Stimulated activated CD8-positive, alpha-beta memory T cell treated with anti-CD3 and anti-CD28 coated beads, Interleukin-4, amount 100 ng/mL, for 1 hour (primary cell): ENCODE measurements at places on chromosomes 11 and 22.

- no peak for DNase-seq
Measured at GRCh38 chr11:130902380-130902779, 13.9 kb downstream of the SNX19 start.

GRCh38 chr11:32103941-32104340 lies 13.1 kb downstream of the RCN1 start:
- no peak for DNase-seq

DNA sequence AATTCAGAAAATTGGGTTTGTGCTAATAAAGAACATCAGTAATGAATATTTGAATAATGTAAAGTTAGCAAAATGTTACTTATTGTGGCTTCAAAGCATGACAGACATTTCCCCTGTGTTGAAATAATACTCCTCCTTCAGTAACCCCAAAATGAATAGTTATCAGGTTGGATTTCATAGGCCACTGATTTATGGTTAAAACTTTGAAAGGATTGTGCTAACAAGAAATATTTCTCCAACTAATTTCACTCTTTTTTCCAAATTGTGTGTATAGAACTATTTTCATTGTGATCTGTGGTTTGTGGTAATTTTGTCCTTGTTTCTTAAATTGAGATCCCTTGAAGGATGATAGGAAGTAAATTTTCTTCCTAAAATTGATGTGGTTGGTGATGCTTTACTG lies 7.9 kb downstream of the DDX10 start:
- DNase-seq, result no peak

- no peak for DNase-seq
Measured at GRCh38 chr11:122197066-122197987, 81.3 kb upstream of the BLID start.

DNA sequence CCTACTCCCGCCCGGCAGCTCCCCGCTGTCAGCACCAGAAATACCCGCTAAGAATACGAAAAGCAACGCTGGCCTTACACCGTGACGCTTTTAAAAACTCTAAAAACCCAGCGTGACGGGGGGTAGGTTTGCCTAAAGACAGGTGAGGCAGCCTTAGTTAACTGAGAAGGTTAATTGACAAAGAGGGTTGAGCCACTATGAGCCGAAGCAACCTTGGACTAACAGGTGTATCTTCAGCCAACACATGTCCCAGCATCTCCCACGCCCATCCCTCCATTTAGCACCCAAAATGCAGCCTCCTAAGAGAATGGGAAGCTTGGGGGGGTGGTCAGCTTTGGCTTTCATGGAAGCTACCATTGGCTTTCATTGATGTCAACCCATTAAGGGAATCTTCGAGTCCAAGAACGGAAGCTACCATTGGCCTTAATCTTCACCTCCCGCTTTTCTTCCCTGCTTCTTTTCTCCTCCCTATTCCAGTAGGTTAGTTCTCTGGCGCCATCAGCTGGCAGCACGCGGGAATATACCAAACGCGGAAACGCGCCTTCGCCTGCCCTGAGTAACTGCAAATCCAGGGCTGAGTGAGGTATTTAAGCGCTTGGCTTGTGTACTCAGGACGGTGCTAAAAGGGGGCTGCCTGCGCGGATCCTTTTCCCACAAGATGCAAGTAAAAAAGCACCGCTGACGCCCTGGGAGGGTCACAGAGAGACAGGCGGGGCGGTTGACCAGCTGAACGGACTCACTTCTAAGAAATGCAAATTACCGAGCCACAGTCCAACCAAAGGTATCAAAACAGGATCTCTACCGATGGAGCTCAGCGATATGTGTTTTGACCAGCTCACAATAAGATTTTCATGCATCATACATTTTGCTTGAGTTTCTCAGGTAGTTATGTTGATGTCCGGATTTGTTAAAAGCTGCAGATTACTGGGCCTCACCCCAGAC lies 38.5 kb upstream of the GLYATL1 start:
- no peak for DNase-seq

DNA sequence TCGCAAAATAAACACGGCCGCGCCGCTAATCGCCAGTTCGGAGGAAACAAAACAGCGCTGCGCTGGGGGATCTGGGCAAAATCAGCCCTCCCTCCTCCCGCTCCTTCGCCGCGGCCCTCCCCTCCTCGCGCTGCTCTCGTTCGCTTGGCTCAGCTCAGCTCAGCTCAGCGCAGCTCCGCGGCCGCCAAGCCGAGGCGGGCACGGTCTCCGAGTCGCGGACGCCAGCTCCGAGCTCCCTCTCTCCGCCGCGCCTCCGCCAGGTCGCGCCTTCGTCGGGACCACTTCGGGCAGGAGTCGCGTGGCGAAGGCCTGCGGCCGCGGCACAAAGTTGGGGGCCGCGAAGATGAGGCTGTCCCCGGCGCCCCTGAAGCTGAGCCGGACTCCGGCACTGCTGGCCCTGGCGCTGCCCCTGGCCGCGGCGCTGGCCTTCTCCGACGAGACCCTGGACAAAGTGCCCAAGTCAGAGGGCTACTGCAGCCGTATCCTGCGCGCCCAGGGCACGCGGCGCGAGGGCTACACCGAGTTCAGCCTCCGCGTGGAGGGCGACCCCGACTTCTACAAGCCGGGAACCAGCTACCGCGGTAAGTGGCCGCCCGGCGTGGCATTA lies at the start of gene SPON1:
Gene SPON1, plus strand, starts transcription at position 162 of the 607 bp plus-strand sequence. Its CDS starts 182 bp downstream, at position 344.
- peak; percentile 21 for DNase-seq
